H7 (cell line): ENCODE measurements at places on chromosomes 2 and 18. TPM values are rescaled to one million over a fixed set of nuclear protein-coding genes. Genes with fewer than 3 reads are reported as not detected.
A peak's percentile ranks its signal among the peaks of the same experiment; 100 is the strongest.

GRCh38 chr2:30287857-30288513 lies 56.7 kb downstream of the LBH start:
- no peak for DNase-seq

DNA sequence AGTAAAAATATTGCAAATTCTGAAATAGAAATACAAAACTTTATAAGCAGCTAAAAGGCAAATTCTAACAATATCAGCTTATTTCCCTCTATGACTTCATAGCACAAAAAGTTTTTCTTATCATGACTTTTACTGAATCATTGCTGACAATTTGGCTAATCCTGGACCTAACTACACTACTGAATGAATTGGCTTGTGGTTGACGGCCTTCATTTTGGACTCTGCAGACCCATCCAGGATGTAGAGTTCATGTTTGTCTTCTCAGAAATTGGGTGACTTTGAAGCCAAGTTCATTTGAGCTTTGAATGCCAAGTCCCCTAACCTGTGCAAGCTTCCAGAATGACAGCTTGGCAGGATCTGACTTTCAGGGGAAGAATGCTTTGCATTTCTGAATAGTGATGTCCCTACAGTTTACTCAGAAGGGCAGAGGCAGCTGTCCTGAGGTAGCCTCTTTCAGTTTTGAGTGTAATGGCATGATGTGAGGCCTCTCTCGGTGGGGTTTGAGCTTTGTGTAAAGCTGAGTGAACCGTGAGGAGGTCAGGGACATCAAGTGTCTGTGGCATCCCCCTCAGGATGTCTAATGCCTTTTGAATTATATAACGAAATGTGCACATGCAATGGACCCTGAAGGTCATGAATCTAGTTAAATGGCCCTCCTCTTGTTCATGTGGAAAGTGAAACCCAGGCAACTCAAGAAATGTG lies 48.0 kb downstream of the EFEMP1 start:
- DNase-seq = no peak

DNA sequence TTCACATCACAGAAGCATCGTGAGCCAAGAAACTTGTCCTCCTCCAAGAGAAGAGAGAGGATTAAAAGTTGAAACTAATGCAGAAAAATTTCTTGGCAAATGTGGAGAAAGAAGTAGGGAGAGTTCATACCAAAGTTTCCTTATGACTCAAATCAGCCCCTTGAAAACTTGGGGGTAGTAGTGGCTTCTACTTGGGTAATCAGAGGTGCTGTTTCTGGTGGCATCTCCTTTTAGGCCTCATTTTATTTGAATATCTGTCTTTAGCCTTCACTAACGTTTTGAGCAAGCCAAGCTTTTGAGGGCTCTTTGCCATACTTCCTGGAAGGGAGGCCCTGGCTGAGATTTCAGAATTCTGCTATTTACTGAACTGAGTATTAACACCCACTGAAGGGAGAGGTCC lies 515.3 kb upstream of the MEX3C start:
- no peak for DNase-seq

DNA sequence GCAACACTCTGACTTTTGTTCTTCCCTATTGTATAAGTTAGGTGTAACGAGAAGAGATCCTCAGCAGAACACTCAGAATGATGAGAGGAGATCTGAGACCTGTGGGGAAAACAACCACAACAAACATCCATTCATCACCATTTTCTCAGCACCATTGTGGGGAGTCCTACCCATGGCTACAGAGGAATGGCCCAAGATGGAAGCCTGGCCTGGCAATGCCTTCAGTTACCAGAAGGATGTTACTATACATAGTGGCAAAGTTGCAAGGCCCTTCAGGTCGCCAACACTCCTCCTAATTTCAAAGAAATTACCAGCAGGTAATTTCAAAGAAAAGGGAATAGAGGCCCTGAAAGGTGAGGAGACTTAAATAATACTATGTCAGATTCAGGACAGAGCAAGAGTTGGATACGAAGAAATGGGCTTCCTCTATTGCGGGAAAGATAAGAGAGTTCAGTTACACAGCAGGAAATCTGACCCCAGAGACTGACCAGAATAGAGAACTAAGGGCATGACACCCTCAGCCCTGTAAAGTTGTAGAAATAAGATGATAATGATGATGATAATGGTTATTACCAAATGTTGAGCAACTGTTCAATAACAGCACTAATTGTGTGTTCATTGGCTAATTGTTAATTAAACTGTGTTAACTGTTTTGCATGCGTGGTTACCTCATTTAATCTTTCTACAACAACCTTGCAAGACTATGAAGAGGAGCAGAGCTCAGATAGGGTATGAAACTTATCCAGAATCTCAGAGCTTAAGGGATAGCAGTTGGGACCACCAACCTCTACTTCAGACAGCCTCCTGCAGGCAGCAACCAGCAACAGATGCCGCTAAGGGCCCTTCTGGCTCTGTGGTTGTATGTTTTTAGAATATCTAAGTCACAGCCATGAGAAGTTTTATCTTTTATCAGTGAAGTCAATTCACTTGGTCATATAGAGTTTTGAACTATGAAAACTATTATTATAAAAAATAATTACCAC lies 37.5 kb downstream of the DHRS9 start:
- no peak for DNase-seq

DNA sequence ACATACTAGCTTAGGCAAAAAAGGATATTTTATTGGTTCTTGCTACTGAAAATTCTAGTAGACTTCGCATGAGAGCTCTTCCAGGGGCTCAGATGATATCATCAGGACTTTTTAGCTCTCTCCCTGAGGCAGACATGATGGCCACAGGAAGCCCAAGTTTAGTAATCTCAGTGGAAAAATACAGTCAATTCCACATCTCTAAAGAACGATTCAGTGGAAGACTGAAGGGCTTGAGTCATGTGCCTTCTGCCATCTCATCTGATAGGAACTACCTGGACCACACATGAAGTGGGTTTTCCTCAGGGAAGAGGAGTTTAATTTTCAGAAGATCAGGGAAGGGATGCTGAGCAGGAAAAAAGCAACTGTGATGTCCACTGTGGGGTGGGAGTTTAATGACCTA lies 117.3 kb downstream of the TTC27 start:
- no peak for DNase-seq

DNA sequence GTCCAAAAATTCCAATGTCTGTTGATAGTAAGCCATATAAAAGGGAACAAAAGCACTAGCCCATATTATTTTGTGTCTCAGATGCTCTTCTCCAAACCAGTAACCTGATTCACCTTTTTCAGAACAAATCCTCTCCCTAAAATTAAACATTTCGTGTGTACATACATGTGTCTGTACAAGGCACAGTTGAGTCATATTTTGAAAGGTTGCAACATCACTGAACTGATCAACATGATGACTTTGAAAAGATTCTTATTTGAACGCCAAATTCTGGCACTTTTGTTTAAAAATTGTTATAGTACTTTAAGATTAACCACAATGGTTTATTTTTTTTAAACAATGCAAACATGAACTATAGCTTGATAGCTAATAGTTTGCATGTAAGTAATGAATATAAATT lies 102.5 kb downstream of the RIT2 start:
- DNase-seq = no peak

- DNase-seq = no peak
These were observed 184.3 kb upstream of the SIX2 start for GRCh38 chr2:45193581-45193980.

DNA sequence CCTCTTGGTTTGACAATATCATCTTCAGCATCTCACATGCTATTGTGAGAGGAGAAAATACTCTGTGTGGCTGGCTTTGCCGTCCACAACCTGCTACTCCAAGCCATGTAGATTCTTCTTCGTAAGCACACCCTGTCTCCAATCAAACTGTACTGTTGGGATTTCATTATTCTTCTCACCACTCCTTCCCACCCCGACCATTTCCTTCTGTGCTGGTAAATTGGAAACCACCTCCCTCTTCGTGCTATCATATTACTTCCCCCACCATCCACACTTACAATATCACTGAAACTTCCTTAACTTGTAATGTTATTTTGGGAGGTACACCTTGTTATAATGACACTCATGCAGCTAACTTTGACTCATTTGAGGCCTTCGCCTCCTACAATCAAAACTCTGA lies 3.2 kb upstream of the AGXT start:
- DNase-seq = no peak

GRCh38 chr18:45046228-45046627 lies 365.5 kb downstream of the SETBP1 start:
- DNase-seq = no peak

GRCh38 chr2:231452799-231453508 lies 11.3 kb downstream of the NCL start:
- peak; percentile 49 for DNase-seq

The SEPTIN2 gene
- 249 and 274 TPM in 2 replicates for total RNA-seq

The ADNP2 gene
- total RNA-seq = 45.5 and 49.2 TPM in 2 replicates

The IL36B gene
- not detected in 2 replicates for total RNA-seq

The ASTL gene
- total RNA-seq = not detected in 2 replicates

The IL37 gene
- total RNA-seq = 0.62 and 1.00 TPM in 2 replicates
